ENCODE measurements at places on chromosomes 7 and 10.
A peak's percentile ranks its signal among the peaks of the same experiment; 100 is the strongest.

DNA sequence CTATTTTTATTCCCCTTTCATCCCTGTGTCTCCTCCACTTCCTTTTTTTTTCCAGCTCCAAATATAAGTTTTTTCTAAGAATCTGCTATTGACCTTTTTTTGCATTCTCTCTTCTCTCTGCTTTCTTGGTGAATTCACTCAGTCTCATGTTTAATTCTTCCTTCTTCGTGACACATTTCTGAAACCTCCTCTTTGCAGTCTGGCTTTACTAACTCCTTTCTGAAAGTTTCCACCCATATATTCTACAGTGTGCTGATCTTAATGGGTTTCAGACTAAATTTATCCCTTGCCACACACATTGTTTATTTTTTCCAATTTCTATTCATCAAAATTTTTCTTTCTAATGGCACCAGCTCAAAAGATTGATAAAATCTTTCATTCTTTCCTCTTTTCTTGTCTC, 47.8 kb upstream of the CALD1 start:
- no peak for DNase-seq

GRCh38 chr7:12297283-12298108, 86.4 kb downstream of the TMEM106B start:
- DNase-seq = no peak

GRCh38 chr10:110803830-110804338, 67.8 kb upstream of the PDCD4 start:
- no peak for DNase-seq

- DNase-seq = no peak
Measured at GRCh38 chr7:90761584-90761983, 165.5 kb downstream of the CDK14 start.

GRCh38 chr10:30683496-30683895, 53.9 kb upstream of the LYZL2 start:
- no peak for DNase-seq

- no peak for DNase-seq
Measured at GRCh38 chr7:139072796-139073195, 36.7 kb downstream of the ZC3HAV1 start.

DNA sequence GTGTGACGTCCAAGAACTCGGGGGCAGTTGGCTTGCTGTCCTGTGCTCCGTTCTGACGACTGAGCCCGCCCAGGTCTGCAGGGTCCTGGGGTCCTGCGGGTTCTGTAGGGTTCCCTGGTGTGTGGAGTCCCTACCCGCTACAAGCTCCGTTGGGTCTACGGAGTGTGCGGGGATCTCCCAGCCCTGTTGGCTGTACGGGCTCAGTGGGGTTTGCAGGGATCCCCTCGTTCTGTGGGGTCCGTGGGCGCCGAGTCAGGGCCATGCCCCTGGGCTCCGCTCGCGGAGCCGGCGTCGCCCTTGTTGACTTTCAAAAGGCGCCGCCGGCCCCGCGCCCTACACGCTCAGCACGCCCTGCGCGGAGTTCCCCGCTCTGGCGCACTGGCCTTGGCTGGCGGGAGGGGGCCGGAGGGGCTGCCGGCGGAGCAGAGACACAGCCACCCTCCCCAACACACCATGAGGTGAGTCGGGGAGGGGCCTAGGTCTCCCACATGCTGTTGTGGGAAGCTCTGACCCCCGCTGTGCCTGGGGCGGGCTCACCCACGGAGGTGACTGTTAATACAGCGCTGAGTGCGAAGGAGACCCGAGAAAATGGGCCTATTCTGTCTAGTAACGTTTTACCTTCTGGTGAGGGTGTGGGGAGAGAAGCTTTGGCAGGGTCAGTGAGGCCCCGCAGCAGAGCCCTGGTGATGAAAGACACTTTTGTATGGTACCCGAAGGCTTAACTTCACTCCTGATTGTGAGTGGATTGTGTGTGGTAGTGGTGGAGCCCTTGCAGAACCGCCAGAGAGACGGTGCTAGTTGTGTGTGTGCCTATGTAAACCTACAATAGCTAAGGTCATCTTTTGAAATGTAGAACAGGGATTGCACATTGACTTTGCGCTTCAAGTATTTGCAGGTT, 8.1 kb downstream of the TASOR2 start:
- DNase-seq = peak; percentile 30

GRCh38 chr10:13716081-13717071, 129.6 kb downstream of the PRPF18 start:
- no peak for DNase-seq

GRCh38 chr10:102246261-102246660, 929 bp downstream of the GBF1 start:
- DNase-seq = no peak

GRCh38 chr10:86345859-86346798, 20.5 kb downstream of the GRID1 start:
- DNase-seq = no peak

DNA sequence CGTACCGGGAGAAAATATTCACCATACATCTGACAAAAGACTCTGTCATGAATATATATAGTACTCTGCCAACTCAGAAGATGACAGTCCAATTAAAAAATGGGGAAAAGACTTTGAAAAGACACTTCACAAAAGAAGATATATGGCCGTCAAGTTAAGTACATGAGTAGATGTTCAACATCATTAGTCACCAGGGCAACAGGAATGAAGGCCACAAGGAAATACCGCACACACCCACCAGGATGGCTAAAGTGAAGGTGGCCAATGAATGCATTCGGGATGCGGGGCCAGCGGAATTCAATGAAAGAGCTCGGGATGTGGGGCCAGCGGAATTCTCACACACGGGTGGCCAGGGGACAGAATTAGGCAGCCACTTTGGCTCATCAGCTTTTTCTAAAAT, 42.2 kb downstream of the MAD1L1 start:
- DNase-seq = no peak

DNA sequence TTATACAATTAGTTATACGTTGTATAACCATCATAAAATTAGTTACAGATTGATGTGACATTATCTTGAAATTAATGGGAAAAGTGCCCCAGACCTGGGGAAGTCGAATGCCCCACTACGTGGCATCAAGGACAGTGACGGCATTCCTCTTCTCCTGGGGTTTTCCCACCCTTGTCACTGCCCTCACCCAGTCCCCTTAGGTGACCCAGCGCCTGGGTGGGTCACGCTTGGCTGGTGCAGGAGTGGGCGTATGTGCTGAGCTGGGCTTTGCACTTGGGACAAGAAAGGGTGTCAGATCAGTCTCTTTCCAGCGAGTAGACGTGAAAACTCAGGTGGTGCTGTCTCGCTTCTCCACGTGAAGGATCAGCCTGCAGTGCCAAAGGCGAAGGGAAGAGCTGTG, 7.6 kb downstream of the FOXK1 start:
- no peak for DNase-seq

DNA sequence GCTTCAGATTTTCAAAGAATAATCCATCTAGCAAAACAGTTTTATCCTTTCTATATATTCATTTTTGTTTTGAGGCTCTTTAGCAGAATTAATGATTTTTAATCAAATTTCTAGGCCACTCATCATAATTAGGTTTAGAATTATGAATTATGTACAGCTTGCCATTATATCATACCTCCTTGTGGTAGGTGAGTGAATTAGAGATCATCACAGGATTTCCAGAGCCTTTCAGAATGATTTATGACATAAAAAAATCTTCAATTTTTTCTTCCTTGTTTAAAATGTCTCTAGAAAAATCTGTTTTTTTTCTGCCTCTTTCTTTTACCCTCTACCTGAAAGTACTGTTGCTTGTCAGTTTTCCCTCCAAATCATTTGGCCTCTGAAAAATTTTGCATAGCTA, 433.3 kb downstream of the LRMDA start:
- no peak for DNase-seq
